Left lung (tissue), 14 donors: ENCODE measurements at places on chromosomes 5 and 9.

GRCh38 chr9:104177003-104177611, 83.0 kb downstream of the SMC2 start:
- no peak overlapping the region for H3K27ac ChIP-seq
- no peaks in the 10 kb centered on the region for H3K4me1 ChIP-seq
- H3K4me3 ChIP-seq: no peak overlapping the region

- H3K36me3 ChIP-seq: no peaks in the 10 kb centered on the region
- peaks cover 18% of the 10 kb centered on the region for H3K4me1 ChIP-seq
- H3K27me3 ChIP-seq: peaks cover 19% of the 10 kb centered on the region
- H3K4me3 ChIP-seq: no peak overlapping the region
- DNase-seq: no peak
Measured at GRCh38 chr5:149583394-149583793, 2.1 kb downstream of the ARHGEF37 start.

- H3K27ac ChIP-seq: no peak overlapping the region
- H3K27me3 ChIP-seq: peaks cover 9% of the 10 kb centered on the region
- DNase-seq: no peak
- H3K4me1 ChIP-seq: no peaks in the 10 kb centered on the region
- no peak overlapping the region for H3K4me3 ChIP-seq
Measured at GRCh38 chr5:180154821-180155364, 54.1 kb downstream of the RASGEF1C start.

GRCh38 chr5:123452401-123452800, 29.2 kb upstream of the CEP120 start:
- no peaks in the 10 kb centered on the region for H3K36me3 ChIP-seq
- H3K27me3 ChIP-seq: no peaks in the 10 kb centered on the region
- no peaks in the 10 kb centered on the region for H3K4me1 ChIP-seq
- no peak for DNase-seq
- H3K27ac ChIP-seq: no peak overlapping the region
- no peak overlapping the region for H3K4me3 ChIP-seq

DNA sequence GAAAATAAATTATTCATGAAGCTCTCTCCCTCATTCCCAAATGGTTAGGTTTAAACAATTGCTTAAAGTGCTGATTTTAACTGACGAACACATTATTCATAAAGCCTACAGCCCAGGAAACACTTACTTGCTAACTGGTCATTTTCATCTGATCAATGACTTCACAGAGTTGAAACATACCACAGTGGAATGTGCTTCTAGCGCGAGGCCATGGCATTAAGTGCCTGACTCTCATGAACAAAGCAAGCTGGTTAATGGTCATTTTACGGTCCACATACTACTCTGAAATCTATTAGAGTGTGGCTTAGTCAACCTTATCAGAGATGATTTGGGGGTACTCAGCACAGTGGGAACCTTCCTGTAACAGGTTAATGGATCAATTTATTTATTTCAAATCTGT, 114.6 kb downstream of the MED27 start:
- H3K4me3 ChIP-seq: no peak overlapping the region
- no peaks in the 10 kb centered on the region for H3K4me1 ChIP-seq
- no peaks in the 10 kb centered on the region for H3K27me3 ChIP-seq
- DNase-seq: no peak
- no peak overlapping the region for H3K27ac ChIP-seq
- H3K36me3 ChIP-seq: no peaks in the 10 kb centered on the region

GRCh38 chr5:92242170-92242569, 859.1 kb upstream of the ARRDC3 start:
- H3K27me3 ChIP-seq: no peaks in the 10 kb centered on the region
- no peaks in the 10 kb centered on the region for H3K4me1 ChIP-seq
- DNase-seq: no peak
- no peak overlapping the region for H3K4me3 ChIP-seq

GRCh38 chr5:10480237-10480985, 38.7 kb downstream of the ROPN1L start:
- peaks cover 4% of the 10 kb centered on the region for H3K4me1 ChIP-seq
- DNase-seq: no peak
- H3K27ac ChIP-seq: no peak overlapping the region

DNA sequence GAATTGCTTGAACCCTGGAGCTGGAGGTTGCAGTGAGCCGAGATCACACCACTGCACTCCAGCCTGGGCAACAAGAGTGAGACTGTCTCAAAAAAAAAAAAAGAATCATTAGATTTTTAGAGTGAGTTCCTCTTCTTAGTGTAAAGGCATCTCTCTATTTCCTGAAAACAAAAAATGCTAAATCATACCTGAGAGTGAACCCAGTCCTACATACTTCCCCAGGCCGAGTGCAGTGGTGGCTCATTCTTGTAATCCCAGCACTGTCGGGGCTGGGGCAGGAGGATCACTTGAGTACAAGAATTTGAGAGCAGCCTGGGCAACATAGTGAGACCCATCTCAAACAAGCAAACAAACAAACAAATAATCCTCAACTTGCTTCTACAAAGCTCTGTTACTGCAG, 38.2 kb upstream of the LPAR1 start:
- peaks cover 40% of the 10 kb centered on the region for H3K4me1 ChIP-seq
- peak overlapping the region; percentile 86 for H3K27ac ChIP-seq
- H3K4me3 ChIP-seq: no peak overlapping the region
- no peaks in the 10 kb centered on the region for H3K36me3 ChIP-seq

GRCh38 chr5:96087939-96088338, 126.3 kb upstream of the ELL2 start:
- DNase-seq: no peak
- no peaks in the 10 kb centered on the region for H3K27me3 ChIP-seq
- peaks cover 8% of the 10 kb centered on the region for H3K4me1 ChIP-seq

GRCh38 chr5:78805474-78806124, 157.0 kb upstream of the LHFPL2 start:
- no peaks in the 10 kb centered on the region for H3K36me3 ChIP-seq
- DNase-seq: no peak
- H3K27ac ChIP-seq: no peak overlapping the region
- H3K4me3 ChIP-seq: no peak overlapping the region
- H3K4me1 ChIP-seq: no peaks in the 10 kb centered on the region

- no peak overlapping the region for H3K4me3 ChIP-seq
- no peaks in the 10 kb centered on the region for H3K4me1 ChIP-seq
- H3K36me3 ChIP-seq: no peaks in the 10 kb centered on the region
- no peaks in the 10 kb centered on the region for H3K27me3 ChIP-seq
- no peak overlapping the region for H3K27ac ChIP-seq
Measured at GRCh38 chr9:85536076-85536475, 205.7 kb downstream of the AGTPBP1 start.

GRCh38 chr5:161403121-161403520, 143.4 kb downstream of the GABRB2 start:
- no peak overlapping the region for H3K27ac ChIP-seq
- H3K36me3 ChIP-seq: no peaks in the 10 kb centered on the region
- no peaks in the 10 kb centered on the region for H3K4me1 ChIP-seq

- no peaks in the 10 kb centered on the region for H3K36me3 ChIP-seq
- no peak overlapping the region for H3K27ac ChIP-seq
- no peak overlapping the region for H3K4me3 ChIP-seq
- DNase-seq: no peak
Measured at GRCh38 chr5:2373631-2374030, 377.8 kb downstream of the IRX2 start.

DNA sequence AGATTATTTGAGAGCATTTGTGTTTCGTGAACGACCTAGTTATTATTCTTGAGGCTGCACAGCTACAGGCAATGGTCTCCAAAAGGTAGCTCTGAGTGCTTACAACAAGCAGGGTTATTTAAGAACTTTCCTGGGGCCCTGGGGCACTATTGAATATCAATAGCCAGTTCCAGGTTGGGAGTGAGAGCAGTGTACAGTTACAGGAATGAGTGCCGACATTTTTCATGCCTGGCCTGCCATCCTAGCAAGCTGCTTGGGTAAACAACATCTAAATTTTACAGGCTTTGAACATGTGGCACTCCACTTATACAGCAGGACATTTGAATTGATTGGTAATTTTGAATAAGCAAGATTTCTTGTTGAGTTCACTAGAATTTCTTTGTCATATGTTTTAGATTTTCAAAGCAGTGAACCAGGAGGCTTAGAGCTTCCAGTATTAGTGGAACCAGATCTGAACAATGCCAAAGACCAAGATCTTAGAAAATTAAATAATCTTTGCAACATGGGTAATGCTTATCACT, 171.9 kb upstream of the GDNF start:
- no peak for DNase-seq
- H3K36me3 ChIP-seq: no peaks in the 10 kb centered on the region
- no peak overlapping the region for H3K27ac ChIP-seq
- no peaks in the 10 kb centered on the region for H3K4me1 ChIP-seq
- no peaks in the 10 kb centered on the region for H3K27me3 ChIP-seq

GRCh38 chr9:124780757-124781151, 3.8 kb downstream of the OLFML2A start:
- H3K27ac ChIP-seq: no peak overlapping the region
- H3K36me3 ChIP-seq: no peaks in the 10 kb centered on the region
- peaks cover 6% of the 10 kb centered on the region for H3K27me3 ChIP-seq
- no peak overlapping the region for H3K4me3 ChIP-seq
- H3K4me1 ChIP-seq: peaks cover 4% of the 10 kb centered on the region

- H3K4me3 ChIP-seq: no peak overlapping the region
- H3K4me1 ChIP-seq: peaks cover 5% of the 10 kb centered on the region
- DNase-seq: no peak
- H3K27me3 ChIP-seq: no peaks in the 10 kb centered on the region
- peak overlapping the region; percentile 71 for H3K27ac ChIP-seq
Measured at GRCh38 chr5:90022002-90022710, 387.4 kb downstream of the CETN3 start.

DNA sequence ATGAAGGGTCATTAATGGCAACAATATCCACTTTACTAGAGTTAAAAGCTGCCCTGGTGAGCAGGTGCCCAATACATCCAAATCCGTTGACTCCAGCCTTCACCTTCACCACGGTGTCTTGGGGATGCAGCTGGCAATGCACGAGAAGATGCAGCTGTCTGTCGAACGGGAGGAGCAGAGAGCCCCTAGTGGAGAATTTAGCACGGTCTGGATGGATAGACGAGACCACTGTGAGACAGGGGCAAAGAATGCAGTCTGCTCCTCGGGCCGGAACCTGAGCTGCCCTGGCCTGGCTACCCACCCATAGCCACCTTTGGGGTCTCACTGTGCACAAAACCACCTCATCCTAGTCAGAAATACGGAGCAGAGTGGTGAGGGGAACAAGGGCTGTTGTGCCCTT, 35.1 kb downstream of the ADRA1B start:
- H3K27ac ChIP-seq: no peak overlapping the region
- no peaks in the 10 kb centered on the region for H3K27me3 ChIP-seq
- no peaks in the 10 kb centered on the region for H3K4me1 ChIP-seq

DNA sequence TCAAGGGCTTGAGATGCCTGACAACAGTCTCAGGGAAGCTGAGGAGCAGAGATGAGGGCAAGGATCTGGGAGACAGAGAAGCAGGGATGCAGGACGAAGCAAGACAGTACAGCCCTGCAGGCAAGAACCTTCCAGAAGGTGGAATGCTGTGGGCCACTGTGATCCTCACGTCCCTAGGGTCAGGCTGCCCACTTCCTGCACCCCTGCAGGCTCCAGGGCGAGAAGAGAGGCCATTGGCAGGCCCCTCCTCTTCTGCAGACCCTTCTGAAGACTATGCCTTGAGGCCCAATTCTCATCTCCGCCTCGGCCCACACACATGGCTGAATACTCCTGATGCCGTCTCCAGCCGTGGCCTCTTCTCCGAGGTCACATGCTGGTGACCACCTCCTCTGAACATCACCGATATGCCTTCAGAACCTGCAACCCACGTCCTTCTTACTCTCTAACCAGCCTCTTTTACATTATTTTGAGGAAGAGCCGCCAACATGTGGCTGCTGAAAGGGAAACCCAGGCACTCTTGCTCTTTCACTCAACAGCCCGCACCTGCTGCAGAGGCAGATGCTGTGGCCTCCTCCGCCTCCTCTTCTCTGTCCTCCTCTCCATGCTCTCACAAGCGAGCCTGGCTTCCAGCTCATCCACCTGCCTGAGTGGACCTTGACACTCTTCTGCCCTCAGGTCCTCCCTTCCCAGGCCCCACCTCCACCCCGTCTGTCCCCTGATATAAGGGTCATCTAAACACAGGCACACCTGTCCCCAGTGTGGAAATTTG, 181.5 kb downstream of the IRX2 start:
- no peaks in the 10 kb centered on the region for H3K4me1 ChIP-seq
- no peak overlapping the region for H3K27ac ChIP-seq
- no peaks in the 10 kb centered on the region for H3K27me3 ChIP-seq
- H3K36me3 ChIP-seq: no peaks in the 10 kb centered on the region

- no peak overlapping the region for H3K4me3 ChIP-seq
- peaks cover 21% of the 10 kb centered on the region for H3K27me3 ChIP-seq
- H3K27ac ChIP-seq: peak overlapping the region; percentile 41
- no peak for DNase-seq
- H3K4me1 ChIP-seq: peaks cover 75% of the 10 kb centered on the region
- H3K36me3 ChIP-seq: no peaks in the 10 kb centered on the region
Measured at GRCh38 chr5:141846031-141846430, 32.2 kb downstream of the PCDH1 start.
